ENCODE measurements at places on chromosomes 1 and 21.
A peak's percentile ranks its signal among the peaks of the same experiment; 100 is the strongest.

- peaks cover 18% of the 10 kb centered on the region for H3K27me3 ChIP-seq
- H3K27ac ChIP-seq = no peak overlapping the region
- no peaks in the 10 kb centered on the region for H3K4me1 ChIP-seq
- DNase-seq = no peak
- no peak overlapping the region for H3K4me3 ChIP-seq
These were observed 137.4 kb downstream of the KAZN start for GRCh38 chr1:14735841-14736240.

- H3K4me3 ChIP-seq = no peak overlapping the region
- peaks cover 4% of the 10 kb centered on the region for H3K27me3 ChIP-seq
- no peak overlapping the region for H3K27ac ChIP-seq
- H3K36me3 ChIP-seq = no peaks in the 10 kb centered on the region
- no peak for DNase-seq
These were observed 64.9 kb upstream of the SYT6 start for GRCh38 chr1:114218361-114219171.

DNA sequence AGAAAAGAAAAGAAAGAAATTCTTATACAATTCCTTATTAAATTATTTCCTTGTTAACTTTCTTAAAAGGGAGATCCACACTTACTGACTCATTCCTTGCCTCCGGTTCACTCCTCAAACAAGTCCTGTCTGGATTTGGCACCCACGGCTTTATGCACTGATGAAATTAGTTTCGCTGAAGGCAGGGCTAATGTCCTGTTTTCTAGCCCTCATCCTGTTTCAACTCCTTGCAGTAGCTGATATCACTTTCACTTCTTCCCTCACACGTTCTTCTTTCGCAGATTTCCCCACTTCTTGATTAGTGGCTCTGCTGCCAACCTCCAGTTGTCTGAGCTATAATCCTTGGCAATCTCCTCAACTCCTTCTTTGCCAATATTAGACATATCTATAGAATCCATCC, 215.2 kb downstream of the URB2 start:
- no peaks in the 10 kb centered on the region for H3K36me3 ChIP-seq
- peaks cover 8% of the 10 kb centered on the region for H3K27me3 ChIP-seq
- H3K4me1 ChIP-seq = no peaks in the 10 kb centered on the region
- no peak for DNase-seq

- H3K27ac ChIP-seq = no peak overlapping the region
- H3K4me1 ChIP-seq = no peaks in the 10 kb centered on the region
- H3K36me3 ChIP-seq = no peaks in the 10 kb centered on the region
- DNase-seq = no peak
These were observed 58.4 kb downstream of the PLEKHA6 start for GRCh38 chr1:204301171-204301957.

GRCh38 chr1:108568589-108568988, 8.7 kb downstream of the EEIG2 start:
- no peak overlapping the region for H3K27ac ChIP-seq
- H3K36me3 ChIP-seq = no peaks in the 10 kb centered on the region
- DNase-seq = no peak

GRCh38 chr1:210944252-210944651, 189.7 kb downstream of the KCNH1 start:
- H3K36me3 ChIP-seq = no peaks in the 10 kb centered on the region
- H3K4me1 ChIP-seq = no peaks in the 10 kb centered on the region
- no peaks in the 10 kb centered on the region for H3K27me3 ChIP-seq
- DNase-seq = no peak

GRCh38 chr1:22814176-22815042, 103.8 kb downstream of the EPHB2 start:
- no peaks in the 10 kb centered on the region for H3K4me1 ChIP-seq
- no peaks in the 10 kb centered on the region for H3K27me3 ChIP-seq
- H3K27ac ChIP-seq = no peak overlapping the region
- no peak overlapping the region for H3K4me3 ChIP-seq

DNA sequence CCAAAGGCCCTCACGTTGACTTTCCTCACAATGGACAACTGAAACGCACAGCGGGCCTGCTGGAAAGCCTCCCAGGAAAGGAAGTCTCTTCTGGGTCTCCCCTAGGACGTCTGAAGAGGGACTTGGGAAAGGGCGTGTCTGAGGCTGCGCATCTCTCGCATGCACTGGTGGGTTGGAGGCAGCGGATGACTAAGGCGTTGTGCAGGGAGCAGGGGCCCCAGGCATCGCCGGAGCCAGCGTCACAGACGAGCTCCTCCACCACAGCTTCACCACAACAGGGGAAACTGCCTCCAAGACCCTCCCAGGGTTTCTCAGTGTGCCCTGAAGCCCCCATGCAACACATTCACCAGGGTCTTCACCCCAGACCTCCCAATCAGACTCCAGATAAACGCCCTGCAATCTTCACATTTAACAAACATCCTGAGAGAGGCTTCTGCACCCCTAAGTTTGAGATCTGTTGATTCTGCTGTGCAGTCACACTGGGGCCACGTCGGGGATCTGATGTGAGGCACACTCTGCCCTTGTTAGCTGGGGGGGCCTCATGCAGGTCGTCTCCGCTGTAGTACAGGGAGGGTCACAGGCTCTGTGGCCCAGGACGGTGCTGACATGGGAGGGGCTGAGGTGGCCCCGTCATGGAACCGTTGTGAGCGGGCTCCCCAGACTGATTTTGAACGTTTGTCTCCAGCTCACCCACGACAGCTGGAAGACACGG, 7.0 kb upstream of the TFF1 start:
- no peak overlapping the region for H3K4me3 ChIP-seq
- peak; percentile 16 for DNase-seq
- no peaks in the 10 kb centered on the region for H3K27me3 ChIP-seq
- no peak overlapping the region for H3K27ac ChIP-seq

GRCh38 chr1:193666485-193667083, 480.2 kb upstream of the B3GALT2 start:
- no peak overlapping the region for H3K27ac ChIP-seq
- DNase-seq = no peak
- H3K27me3 ChIP-seq = no peaks in the 10 kb centered on the region
- H3K36me3 ChIP-seq = no peaks in the 10 kb centered on the region
- H3K4me3 ChIP-seq = no peak overlapping the region
- H3K4me1 ChIP-seq = no peaks in the 10 kb centered on the region

DNA sequence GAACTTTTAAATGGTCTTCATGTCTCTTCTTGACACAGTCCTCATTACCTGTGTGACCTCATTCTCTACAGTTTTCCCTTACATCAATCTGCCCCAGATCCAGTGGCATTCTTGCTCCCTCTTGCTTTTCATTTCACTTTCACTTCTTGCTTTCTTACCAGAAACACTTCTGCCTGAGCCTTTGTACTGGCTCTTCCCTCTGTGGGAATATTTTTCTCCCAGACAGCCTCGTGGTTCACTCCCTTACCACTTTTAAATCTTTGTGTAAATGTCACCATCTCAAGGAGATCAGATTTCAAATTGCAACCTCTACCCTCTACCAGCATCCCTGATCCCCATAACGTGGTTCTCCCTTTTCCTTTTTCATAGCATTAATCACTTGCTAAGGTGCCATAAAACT, 73.2 kb downstream of the DISC1 start:
- H3K27ac ChIP-seq = no peak overlapping the region
- no peak overlapping the region for H3K4me3 ChIP-seq
- no peak for DNase-seq

DNA sequence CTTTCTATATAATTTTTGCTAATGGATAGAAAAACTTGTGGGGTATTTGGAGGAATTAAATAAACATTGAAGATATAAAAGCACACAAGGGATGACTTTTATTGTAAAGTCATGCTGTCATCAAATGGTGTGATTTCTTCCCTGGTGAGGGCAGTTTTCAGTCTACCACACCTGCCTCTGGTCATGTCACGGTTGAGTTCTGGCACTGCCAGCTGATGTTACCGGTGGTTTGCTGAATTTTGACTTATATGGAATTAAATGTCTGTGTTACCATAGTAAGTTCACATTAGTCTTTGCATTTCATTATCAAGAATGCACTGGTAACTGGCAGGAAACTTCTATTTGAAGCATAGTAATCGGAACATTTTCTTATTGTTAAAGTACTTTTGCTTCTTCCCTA, 13.4 kb downstream of the S1PR1 start:
- H3K4me3 ChIP-seq = no peak overlapping the region
- no peak overlapping the region for H3K27ac ChIP-seq
- no peak for DNase-seq
- no peaks in the 10 kb centered on the region for H3K27me3 ChIP-seq
- H3K4me1 ChIP-seq = peaks cover 34% of the 10 kb centered on the region

DNA sequence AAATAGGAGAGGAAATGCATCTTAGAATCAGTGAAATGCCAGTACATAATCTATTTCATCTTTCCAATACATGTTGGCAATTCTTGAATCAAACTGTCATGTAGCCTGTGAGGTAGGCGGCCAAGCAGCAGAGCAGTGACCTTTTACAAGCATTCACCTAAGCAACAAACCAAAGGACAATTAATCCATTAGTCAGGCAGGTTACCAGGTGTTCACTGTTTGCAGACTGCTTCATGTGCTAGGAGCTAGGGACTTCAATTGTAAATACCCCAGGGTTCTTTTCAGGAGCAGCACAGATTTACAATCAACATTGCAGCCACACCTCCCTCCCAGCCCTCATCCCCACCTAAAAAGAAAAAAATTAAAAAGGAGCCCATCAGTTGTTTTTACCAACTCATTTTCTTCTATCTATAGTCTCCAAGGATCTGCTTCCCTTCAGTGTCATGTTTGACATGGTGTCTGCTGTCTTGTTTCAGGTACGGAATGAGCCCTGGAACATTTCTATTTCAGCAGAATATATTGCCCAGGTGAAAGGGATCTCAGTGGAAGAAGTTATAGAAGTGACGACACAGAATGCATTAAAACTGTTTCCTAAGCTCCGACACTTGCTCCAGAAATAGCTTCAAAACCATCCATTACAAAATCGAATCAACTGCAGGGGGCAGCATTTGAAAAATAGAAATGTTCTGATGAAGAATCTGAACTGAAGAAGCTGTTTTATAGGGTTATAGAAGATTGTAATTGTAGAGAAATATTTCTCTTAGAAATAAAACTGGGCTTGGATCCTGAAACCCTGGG, 23.0 kb downstream of the TATDN3 start:
- H3K36me3 ChIP-seq = peaks cover 12% of the 10 kb centered on the region
- no peak overlapping the region for H3K27ac ChIP-seq
- H3K4me3 ChIP-seq = no peak overlapping the region
- DNase-seq = no peak

GRCh38 chr1:43969416-43969745, 429 bp upstream of the DPH2 start:
- no peak for DNase-seq
- H3K36me3 ChIP-seq = peaks cover 20% of the 10 kb centered on the region
- peaks cover 33% of the 10 kb centered on the region for H3K4me1 ChIP-seq
- peak overlapping the region; percentile 87 for H3K4me3 ChIP-seq

DNA sequence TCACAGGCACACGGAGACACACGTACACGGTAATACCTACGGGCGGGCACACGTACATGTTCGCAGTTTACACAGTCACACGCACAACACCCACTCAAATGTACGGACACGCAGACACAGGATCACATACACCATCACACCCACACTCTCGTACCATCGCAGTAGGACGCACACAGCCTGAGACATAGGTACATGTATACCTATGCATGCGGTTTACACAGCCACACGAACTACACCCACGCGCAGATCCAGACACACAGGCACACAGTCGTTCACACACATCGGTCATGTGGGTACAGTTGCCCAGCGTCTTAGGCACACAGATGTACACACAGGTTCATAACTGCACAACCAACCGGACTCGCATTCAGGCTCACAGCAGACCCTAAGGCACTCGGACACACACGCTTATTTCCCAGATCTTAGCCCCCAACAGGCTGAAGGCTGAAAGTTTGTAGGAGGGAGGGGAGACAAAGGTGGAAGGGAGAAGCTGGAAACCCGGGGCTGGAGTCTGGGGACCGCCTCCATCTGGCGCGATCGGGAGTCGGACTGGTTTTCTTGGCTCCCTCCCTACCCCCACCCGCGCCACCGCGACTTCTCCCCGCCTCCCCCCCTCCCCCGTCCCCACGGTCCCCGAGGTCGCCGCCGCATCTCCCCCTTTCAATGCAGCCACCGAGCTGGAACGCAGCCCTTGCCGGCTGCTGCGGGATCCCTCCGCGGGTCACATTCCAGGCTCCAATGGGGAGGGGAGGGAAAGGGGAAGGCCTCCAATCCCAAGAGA, 51.9 kb upstream of the SYNC start:
- peak overlapping the region; percentile 50 for H3K4me3 ChIP-seq
- H3K4me1 ChIP-seq = peaks cover 21% of the 10 kb centered on the region
- no peak for DNase-seq

- no peak overlapping the region for H3K4me3 ChIP-seq
- DNase-seq = no peak
- no peaks in the 10 kb centered on the region for H3K4me1 ChIP-seq
These were observed 603.2 kb downstream of the SMYD3 start for GRCh38 chr1:245903851-245904250.
